Breast epithelium (tissue), 4 donors: ENCODE measurements at places on chromosomes 4 and X.

DNA sequence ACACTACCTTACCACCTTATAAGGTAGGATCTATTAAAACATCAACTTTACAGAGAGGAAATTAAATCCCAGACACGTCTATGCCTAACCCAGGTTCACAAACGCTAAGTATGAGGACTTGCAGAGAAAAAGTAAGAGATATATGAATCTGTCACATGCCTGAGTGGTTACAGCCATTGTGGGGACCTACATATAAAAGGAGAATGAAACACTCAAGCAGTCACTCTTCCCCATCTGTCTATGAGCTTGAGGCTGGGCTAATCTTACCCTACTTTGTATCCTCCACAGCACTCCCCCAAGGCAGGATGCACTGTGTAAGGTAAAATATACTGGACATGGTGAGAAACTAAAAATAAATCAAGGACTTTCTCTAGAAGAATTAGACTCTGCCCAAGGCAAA lies 339.9 kb downstream of the HNRNPD start:
- H3K27me3 ChIP-seq: no peaks in the 10 kb centered on the region
- DNase-seq: no peak
- no peaks in the 10 kb centered on the region for H3K36me3 ChIP-seq

DNA sequence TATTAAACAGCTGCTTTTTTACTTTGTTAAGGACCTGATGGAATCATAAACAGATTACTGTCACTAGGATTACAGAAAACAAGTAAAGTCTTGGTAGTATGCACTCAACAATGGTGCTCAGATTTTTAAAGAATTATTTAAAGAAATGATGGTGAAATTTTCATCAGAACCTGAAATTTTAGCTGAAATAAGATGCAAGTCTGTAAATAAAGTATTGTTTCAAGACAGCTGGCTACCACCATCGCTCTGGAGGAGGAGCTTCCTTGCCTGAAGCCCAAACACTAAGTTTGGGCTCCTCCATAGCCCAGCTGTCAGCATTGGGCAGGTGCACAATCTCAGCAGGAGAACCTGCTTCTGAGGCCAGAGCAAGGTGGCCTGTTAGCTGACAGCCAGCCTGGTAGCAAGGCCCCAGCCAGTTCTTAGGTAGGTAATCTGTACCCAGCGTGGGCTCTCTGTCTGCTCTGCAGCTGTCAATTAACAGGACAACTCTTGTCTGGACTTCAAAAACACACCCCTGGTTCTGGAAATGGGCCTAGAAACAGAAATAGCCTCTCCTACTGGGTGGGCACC lies 4.6 kb downstream of the GAB1 start:
- no peaks in the 10 kb centered on the region for H3K4me1 ChIP-seq
- H3K36me3 ChIP-seq: no peaks in the 10 kb centered on the region
- no peak for DNase-seq
- H3K27ac ChIP-seq: no peak overlapping the region
- H3K4me3 ChIP-seq: no peak overlapping the region
- H3K27me3 ChIP-seq: no peaks in the 10 kb centered on the region

DNA sequence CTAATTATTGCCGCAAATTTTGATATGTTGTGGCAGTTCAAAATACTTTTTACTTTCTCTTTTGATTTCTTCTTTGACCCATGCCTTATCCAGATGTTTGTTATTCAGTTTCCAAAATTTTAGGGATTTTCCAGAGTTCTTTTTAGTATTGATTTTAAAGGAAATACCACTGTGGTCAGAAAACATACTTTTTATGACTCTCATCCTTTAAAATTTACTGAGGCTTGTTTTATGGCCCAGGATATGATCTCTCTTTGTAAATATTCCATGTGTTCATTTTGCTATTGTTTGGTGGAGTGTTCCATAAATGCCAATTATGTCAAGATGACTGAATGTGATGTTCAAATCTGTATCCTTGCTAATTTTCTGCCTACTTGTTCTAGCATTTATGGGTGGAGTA lies 272.3 kb upstream of the DIPK2B start:
- no peaks in the 10 kb centered on the region for H3K4me1 ChIP-seq
- no peaks in the 10 kb centered on the region for H3K27me3 ChIP-seq
- H3K4me3 ChIP-seq: no peak overlapping the region
- no peaks in the 10 kb centered on the region for H3K36me3 ChIP-seq

GRCh38 chr4:1871471-1872021 lies 353 bp downstream of the NSD2 start:
- H3K27ac ChIP-seq: peak overlapping the region; percentile 82
- no peaks in the 10 kb centered on the region for H3K4me1 ChIP-seq
- no peaks in the 10 kb centered on the region for H3K36me3 ChIP-seq
- H3K27me3 ChIP-seq: no peaks in the 10 kb centered on the region

- no peak overlapping the region for H3K4me3 ChIP-seq
- no peak for DNase-seq
- H3K27me3 ChIP-seq: no peaks in the 10 kb centered on the region
- H3K4me1 ChIP-seq: no peaks in the 10 kb centered on the region
- no peaks in the 10 kb centered on the region for H3K36me3 ChIP-seq
- H3K27ac ChIP-seq: no peak overlapping the region
These were observed 55.7 kb downstream of the GRID2 start for GRCh38 chr4:92359491-92359890.

DNA sequence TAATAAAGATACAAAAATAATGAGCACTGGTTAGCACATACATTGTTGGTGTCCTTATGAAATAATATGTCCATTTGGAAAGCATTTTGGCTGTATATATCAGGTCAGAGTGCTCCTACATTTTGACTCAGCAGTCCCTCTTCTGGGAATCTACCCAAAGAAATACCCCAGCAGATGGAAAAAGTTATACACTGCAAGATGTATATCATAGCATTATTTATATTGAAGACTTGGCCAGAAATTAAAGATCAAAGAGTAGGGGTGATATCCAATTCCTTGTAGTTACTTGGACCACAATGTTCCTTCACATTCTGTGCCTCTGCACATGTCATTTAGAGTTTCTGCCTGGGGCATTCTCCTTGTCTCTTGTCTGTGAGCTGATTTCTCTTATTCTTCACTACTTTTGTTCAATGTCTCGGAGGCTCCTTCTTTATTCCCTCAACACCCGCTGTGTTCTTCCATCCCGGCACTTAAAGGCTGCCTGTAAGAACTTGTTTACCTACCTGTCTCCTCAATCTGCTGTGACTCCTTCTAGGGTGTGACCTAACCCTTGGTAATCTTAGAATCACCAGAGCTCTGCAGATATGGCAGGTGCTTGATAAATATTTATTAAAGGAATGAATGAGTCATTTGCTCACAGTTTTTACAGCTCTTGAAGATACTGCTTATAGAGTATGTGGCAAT lies 3.1 kb upstream of the TSPAN5 start:
- no peak overlapping the region for H3K4me3 ChIP-seq
- peaks cover 3% of the 10 kb centered on the region for H3K4me1 ChIP-seq
- no peaks in the 10 kb centered on the region for H3K27me3 ChIP-seq
- no peak for DNase-seq

DNA sequence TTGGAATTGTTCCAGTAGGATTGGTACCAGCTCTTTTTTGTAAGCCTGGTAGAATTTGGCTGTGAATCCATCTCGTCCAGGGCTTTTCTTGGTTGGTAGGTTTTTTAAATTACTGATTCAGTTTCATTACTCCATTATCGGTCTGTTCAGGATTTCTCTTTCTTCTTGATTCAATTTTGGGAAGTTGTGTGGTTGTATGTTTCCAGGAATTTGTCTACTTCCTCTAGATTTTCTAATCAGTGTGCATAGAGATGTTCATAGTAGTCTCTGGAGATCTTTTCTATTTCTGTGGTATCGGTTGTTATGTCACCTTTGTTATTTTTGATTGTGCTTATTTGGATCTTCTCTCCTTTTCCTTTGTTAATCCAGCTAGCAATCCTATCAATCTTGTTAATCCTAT lies 248.7 kb downstream of the ARHGAP10 start:
- H3K4me1 ChIP-seq: no peaks in the 10 kb centered on the region
- no peaks in the 10 kb centered on the region for H3K27me3 ChIP-seq
- H3K27ac ChIP-seq: no peak overlapping the region
- no peak for DNase-seq

DNA sequence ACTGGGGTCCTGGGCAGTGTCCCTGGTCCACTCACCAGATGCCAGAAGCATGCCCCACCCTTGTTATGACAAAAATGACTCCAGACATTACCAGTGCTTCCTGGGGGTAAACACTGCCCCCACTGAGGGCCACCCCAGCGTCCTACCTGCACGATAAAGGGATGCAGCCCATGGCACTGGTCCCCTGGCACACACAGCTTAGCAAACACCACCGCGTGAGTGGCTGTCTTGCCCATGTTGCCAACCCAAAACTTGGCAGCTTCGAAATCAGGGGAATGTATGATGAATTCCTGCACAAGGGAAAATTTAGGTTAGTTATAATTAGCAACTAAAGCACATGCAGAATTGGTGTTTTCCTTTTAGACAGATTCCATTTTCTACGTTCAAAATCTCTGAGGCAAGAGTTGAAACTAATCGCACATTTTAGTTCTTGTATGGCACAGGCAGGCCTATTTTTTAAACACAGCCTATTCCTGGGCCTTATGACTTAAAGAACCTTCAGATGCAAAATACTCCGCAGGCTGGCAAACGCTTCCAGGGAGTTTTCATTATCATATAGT lies 30.4 kb downstream of the ACOX3 start:
- H3K27ac ChIP-seq: no peak overlapping the region
- H3K4me3 ChIP-seq: no peak overlapping the region
- H3K36me3 ChIP-seq: no peaks in the 10 kb centered on the region
- DNase-seq: no peak
- H3K27me3 ChIP-seq: no peaks in the 10 kb centered on the region
- H3K4me1 ChIP-seq: no peaks in the 10 kb centered on the region

- H3K27ac ChIP-seq: no peak overlapping the region
- no peaks in the 10 kb centered on the region for H3K4me1 ChIP-seq
- no peaks in the 10 kb centered on the region for H3K36me3 ChIP-seq
- no peak for DNase-seq
- no peaks in the 10 kb centered on the region for H3K27me3 ChIP-seq
These were observed 34.2 kb downstream of the ELOVL6 start for GRCh38 chr4:110164251-110164650.

DNA sequence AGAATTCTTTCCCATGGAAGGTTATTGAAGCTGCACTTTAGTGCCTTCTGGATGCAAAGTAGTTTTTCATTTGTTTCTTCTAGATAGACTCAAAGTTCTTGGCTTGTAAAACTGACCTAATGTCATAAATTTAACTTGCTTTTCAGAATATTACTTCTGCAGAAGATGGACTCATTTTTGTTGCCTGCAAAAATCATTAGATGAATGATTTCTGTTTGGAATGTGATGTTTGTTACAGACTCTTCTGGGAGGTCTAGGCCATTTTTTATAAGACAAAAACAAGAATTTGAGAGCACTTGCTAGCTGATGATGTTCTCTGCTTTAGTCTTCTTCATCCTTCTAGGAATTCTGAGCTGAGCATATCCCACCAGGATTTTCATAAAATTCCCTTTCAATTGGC lies 308.6 kb upstream of the GIMD1 start:
- no peak overlapping the region for H3K27ac ChIP-seq
- no peaks in the 10 kb centered on the region for H3K27me3 ChIP-seq
- H3K36me3 ChIP-seq: no peaks in the 10 kb centered on the region
- DNase-seq: no peak

DNA sequence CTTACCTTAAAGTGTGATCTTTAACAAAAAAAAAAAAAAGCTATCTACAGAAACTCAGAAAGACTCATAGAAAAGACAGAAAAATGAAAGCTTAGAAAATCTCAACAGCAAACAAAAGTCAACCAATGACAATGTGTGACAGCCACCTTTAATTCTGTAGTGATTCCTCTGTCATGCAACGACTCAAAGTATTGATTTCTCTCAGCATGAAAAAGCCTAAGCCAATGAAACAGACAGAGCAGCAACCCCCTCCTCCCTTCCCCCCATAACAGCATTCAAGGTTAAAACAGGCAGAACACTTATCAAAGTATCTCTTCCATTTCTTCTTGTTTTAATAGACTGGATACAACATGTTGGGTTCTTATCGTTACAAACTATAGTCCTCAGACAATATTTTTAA lies 112.5 kb downstream of the MAB21L2 start:
- DNase-seq: no peak
- no peak overlapping the region for H3K27ac ChIP-seq
- no peaks in the 10 kb centered on the region for H3K27me3 ChIP-seq
